Panc1 (cell line): ENCODE measurements at places on chromosomes 3 and 15. TPM values are rescaled to one million over a fixed set of nuclear protein-coding genes. Genes with fewer than 3 reads are reported as not detected.

GRCh38 chr3:87546216-87546615 lies 269.8 kb upstream of the POU1F1 start:
- H3K27ac ChIP-seq: no peak overlapping the region
- no peak for DNase-seq
- no peak overlapping the region for H3K4me3 ChIP-seq

GRCh38 chr3:165744025-165744424 lies 93.2 kb downstream of the BCHE start:
- no peak overlapping the region for H3K4me3 ChIP-seq
- H3K27me3 ChIP-seq: no peaks in the 10 kb centered on the region
- no peaks in the 10 kb centered on the region for H3K36me3 ChIP-seq
- DNase-seq: no peak

- no peak overlapping the region for H3K27ac ChIP-seq
- peaks cover 33% of the 10 kb centered on the region for H3K27me3 ChIP-seq
- no peak overlapping the region for H3K4me3 ChIP-seq
These were observed 33.3 kb upstream of the VPS33B start for GRCh38 chr15:91055548-91056331.

GRCh38 chr15:72340366-72340765 lies 20.4 kb upstream of the CELF6 start:
- no peak overlapping the region for H3K27ac ChIP-seq
- no peaks in the 10 kb centered on the region for H3K36me3 ChIP-seq
- no peak overlapping the region for H3K4me3 ChIP-seq
- no peaks in the 10 kb centered on the region for H3K27me3 ChIP-seq

DNA sequence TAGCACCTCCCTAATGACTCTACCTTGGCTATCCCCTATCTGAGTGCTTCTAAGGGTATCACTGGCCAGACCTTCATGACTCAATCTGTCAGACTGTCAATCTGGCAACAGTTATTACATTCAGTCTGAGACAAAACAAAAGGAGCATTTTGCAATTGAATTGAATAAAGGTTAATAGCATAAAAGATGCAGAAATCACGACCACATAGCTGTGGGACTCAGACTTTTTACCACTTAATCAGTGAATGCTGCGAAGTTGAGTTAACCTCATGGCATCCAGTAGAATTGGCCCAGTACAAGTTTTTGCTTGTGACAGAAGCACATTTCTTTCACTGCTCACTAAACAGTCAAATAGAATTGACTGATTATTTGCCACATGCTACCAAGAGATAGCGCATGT lies 480.7 kb upstream of the DPPA4 start:
- H3K27ac ChIP-seq: no peak overlapping the region
- H3K36me3 ChIP-seq: no peaks in the 10 kb centered on the region
- no peaks in the 10 kb centered on the region for H3K27me3 ChIP-seq
- H3K4me3 ChIP-seq: no peak overlapping the region
- H3K4me1 ChIP-seq: no peaks in the 10 kb centered on the region
- no peak for DNase-seq

- H3K4me1 ChIP-seq: no peaks in the 10 kb centered on the region
- no peak for DNase-seq
- H3K27ac ChIP-seq: no peak overlapping the region
- no peak overlapping the region for H3K4me3 ChIP-seq
- H3K36me3 ChIP-seq: no peaks in the 10 kb centered on the region
These were observed 41.3 kb downstream of the SSR3 start for GRCh38 chr3:156513619-156514018.

DNA sequence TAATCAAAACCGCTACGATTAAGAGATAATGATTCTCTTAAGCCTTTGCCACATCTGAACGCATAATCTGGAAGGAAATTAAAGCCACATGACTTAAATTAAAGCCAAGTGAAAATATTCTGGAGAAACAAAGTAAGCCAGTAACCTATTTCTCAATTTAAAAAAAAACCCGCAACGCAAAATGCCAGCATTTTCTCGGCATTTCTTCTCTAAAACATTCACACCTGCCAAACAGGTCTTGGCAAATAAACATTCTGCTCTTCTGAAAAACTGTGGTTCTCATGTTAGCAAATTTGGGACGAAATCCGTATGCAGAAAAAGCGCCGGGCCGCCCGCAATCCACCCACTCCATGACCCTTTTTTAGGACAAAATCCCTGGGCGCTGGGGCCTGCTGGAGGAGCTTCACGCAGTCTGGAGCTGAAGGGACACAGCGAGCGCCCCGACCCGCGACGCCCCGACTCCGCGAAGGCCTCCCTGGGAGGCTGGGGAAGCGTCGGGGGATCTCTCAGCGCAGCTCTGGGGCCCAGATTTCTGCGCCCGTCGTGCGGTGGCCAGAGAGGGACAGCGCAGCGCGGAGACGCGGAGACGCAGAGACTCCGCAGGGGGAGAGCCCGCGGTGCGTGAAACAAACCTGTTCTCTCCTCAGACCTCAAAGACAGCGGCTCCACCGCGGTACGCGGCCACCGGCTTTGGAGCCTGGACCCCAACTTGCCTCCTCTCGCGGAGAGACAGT lies 471 bp downstream of the NKIRAS1 start:
- H3K4me3 ChIP-seq: peak overlapping the region; percentile 95
- H3K36me3 ChIP-seq: peaks cover 24% of the 10 kb centered on the region
- DNase-seq: no peak

- no peaks in the 10 kb centered on the region for H3K36me3 ChIP-seq
- H3K4me3 ChIP-seq: peak overlapping the region; percentile 72
- H3K27me3 ChIP-seq: no peaks in the 10 kb centered on the region
- peak overlapping the region; percentile 72 for H3K27ac ChIP-seq
- H3K4me1 ChIP-seq: peaks cover 5% of the 10 kb centered on the region; the same call in 1 of the 2 replicates
- no peak for DNase-seq
These were observed 428 bp downstream of the LYSMD4 start for GRCh38 chr15:99732751-99733267.

- no peaks in the 10 kb centered on the region for H3K36me3 ChIP-seq
- no peak overlapping the region for H3K27ac ChIP-seq
- H3K4me1 ChIP-seq: no peaks in the 10 kb centered on the region
- DNase-seq: no peak
- no peak overlapping the region for H3K4me3 ChIP-seq
- no peaks in the 10 kb centered on the region for H3K27me3 ChIP-seq
These were observed 133.5 kb downstream of the KCNMB2 start for GRCh38 chr3:178669758-178670157.

The SLC22A13 gene
- 0.33 TPM for total RNA-seq

GRCh38 chr15:68672781-68673205 lies 94.0 kb downstream of the CORO2B start:
- no peak for DNase-seq
- H3K36me3 ChIP-seq: no peaks in the 10 kb centered on the region
- H3K27me3 ChIP-seq: no peaks in the 10 kb centered on the region
- peaks cover 2% of the 10 kb centered on the region; the same call in 1 of the 2 replicates for H3K4me1 ChIP-seq

The CCDC54 gene
- not detected for total RNA-seq

The RASGRF1 gene
- 0.59 TPM for total RNA-seq

The IGF2BP2 gene
- total RNA-seq: 97.8 TPM

DNA sequence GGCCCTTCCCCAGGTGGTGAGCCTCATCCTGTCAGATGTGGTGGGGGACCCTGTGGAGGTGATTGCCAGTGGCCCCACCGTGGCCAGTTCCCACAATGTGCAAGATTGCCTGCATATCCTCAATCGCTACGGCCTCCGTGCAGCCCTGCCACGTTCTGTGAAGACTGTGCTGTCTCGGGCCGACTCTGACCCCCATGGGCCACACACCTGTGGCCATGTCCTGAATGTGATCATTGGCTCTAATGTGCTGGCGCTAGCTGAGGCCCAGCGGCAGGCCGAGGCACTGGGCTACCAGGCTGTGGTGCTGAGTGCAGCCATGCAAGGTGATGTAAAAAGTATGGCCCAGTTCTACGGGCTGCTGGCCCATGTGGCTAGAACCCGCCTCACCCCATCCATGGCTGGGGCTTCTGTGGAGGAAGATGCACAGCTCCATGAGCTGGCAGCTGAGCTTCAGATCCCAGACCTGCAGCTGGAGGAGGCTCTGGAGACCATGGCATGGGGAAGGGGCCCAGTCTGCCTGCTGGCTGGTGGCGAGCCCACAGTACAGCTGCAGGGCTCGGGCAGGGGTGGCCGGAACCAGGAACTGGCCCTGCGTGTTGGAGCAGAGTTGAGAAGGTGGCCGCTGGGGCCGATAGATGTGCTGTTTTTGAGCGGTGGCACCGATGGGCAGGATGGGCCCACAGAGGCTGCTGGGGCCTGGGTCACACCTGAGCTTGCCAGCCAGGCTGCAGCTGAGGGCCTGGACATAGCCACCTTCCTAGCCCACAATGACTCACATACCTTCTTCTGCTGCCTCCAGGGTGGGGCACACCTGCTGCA lies 4.8 kb downstream of the GLYCTK start:
- H3K4me3 ChIP-seq: no peak overlapping the region
- no peak overlapping the region for H3K27ac ChIP-seq
- H3K36me3 ChIP-seq: no peaks in the 10 kb centered on the region
- H3K4me1 ChIP-seq: no peaks in the 10 kb centered on the region
- no peak for DNase-seq
- H3K27me3 ChIP-seq: no peaks in the 10 kb centered on the region

The GABRB3 gene
- total RNA-seq: 0.13 TPM

DNA sequence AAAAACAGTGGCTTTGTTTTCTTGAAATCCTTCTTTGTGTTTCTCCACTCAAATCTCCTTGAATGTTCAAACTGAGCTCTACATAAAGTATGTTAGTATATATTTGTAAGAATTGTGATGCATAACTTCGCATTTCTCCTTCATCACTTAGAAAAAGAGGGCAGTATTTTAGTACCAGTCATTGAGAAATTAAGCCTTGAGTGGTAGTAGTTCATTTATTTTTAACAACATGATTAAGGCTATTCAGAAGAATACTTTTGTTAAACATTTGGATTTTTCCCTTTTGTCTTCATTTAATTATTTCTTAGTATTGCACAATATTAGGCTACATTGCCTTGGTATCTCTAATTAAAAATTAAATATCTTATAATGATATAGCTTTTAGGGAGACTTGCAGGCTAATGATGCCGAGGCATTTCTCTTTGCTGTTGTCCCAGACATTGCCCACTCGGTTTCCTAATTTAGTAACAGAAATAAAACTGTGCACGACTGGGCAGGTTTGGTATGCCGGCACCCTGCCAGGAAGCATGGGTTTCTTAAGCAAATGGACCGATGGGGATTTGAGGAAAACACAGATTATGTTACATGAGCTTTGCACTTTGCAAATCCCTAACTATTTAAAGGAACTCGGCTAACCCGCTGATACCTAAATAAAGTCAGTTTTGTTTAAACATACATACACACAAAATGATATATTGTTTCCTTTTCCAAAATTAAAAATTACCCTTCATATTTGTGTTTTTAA lies 54.7 kb downstream of the LRRC28 start:
- H3K36me3 ChIP-seq: no peaks in the 10 kb centered on the region
- no peak overlapping the region for H3K4me3 ChIP-seq
- DNase-seq: no peak
- H3K4me1 ChIP-seq: no peaks in the 10 kb centered on the region
- no peaks in the 10 kb centered on the region for H3K27me3 ChIP-seq

DNA sequence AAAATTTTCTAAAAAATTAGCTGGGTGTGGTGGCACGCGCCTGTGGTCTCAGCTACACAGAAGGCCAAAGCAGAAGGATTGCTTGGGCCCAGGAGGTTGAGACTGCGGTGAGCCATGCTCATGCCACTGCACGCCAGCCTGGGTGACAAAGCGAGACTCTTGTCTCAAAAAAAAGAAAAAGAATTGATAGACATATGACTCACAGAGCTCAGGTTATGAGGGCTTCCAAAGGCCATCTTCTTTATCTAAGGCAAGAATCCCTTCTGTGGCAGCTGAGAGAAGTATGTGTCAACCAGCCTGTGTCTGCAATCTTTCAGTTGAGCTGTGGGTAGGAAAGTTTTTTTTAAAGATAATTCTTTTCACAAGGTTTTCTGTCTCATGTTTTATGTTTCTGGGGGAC lies 53.9 kb downstream of the MRPS25 start:
- H3K36me3 ChIP-seq: peaks cover 11% of the 10 kb centered on the region
- no peaks in the 10 kb centered on the region for H3K27me3 ChIP-seq
- no peak for DNase-seq
- H3K4me3 ChIP-seq: no peak overlapping the region

DNA sequence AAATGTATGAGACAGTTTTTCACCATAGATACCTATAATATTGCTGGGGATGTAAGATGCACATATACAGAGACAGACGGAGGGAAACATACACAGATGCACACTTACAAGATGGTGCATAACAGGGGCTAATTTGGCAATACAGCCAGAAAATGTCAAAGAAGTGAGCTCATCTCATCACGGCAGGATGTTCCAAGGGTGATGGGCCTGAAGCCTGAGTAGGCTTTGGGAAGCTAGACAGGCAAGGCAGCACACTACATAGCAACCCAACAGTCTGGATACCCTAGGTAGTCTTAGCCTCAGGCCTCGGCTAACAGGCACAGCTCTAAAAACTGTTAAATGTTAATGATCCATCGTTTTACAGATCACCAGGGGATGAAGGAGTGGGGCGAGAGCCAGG lies 148.5 kb downstream of the OSBPL10 start:
- DNase-seq: no peak
- no peaks in the 10 kb centered on the region for H3K36me3 ChIP-seq
- no peaks in the 10 kb centered on the region for H3K27me3 ChIP-seq
- H3K27ac ChIP-seq: no peak overlapping the region
- no peak overlapping the region for H3K4me3 ChIP-seq

DNA sequence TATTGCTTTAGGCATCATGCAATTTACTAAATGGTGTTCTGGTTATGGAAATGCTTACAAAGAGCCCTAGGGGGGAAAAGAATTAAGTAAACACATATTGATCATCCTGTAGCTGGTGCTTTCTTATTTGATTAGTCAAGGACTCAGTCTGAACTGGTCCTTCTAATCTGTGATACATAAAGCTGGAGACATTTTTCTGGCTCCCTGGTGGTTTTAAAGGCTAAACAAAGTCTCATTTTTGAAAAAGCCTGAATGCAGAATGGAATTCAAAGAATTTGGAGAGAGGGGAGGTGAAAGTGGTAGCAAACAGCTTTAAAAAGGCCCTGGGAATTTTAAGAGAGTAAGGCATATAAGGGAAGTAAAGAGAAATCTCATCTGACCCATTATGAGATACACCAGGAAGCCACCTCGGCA lies 149.7 kb downstream of the RBMS3 start:
- no peaks in the 10 kb centered on the region for H3K36me3 ChIP-seq
- no peaks in the 10 kb centered on the region for H3K4me1 ChIP-seq
- no peak overlapping the region for H3K4me3 ChIP-seq
- no peaks in the 10 kb centered on the region for H3K27me3 ChIP-seq

The TBC1D2B gene
- total RNA-seq: 59.3 TPM

DNA sequence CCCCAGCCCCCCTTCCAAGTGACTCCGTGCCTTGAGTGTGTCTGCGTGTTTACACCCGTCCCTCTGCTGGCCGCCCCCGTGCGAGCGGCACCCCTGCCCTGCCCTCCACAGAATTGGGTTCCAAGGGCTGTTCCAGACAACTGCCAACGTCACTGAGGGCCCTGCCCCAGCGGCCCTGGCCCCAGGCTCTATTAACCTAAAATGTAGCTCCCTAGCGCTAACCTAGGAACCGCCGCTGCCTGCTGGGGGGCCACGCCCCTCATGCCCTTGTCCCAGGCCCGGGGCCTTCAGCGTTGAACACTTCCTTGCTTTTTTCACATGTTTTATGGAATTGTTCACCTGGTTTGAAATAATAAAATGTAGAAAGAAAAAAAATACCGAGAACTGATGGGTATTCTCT lies 10.0 kb upstream of the SEMA3B start:
- H3K27me3 ChIP-seq: no peaks in the 10 kb centered on the region
- no peak overlapping the region for H3K4me3 ChIP-seq
- no peak for DNase-seq
- peaks cover 9% of the 10 kb centered on the region for H3K4me1 ChIP-seq
- no peak overlapping the region for H3K27ac ChIP-seq

GRCh38 chr15:28886431-28887338 lies 911 bp downstream of the APBA2 start:
- H3K4me3 ChIP-seq: no peak overlapping the region
- no peaks in the 10 kb centered on the region for H3K4me1 ChIP-seq
- no peaks in the 10 kb centered on the region for H3K27me3 ChIP-seq
- H3K27ac ChIP-seq: no peak overlapping the region

The DNAH12 gene
- 0.21 TPM for total RNA-seq
